SHP77 treated with DMSO at 0.1 percent for 48 hours (cell line): ENCODE measurements at places on chromosomes 5 and 9.

DNA sequence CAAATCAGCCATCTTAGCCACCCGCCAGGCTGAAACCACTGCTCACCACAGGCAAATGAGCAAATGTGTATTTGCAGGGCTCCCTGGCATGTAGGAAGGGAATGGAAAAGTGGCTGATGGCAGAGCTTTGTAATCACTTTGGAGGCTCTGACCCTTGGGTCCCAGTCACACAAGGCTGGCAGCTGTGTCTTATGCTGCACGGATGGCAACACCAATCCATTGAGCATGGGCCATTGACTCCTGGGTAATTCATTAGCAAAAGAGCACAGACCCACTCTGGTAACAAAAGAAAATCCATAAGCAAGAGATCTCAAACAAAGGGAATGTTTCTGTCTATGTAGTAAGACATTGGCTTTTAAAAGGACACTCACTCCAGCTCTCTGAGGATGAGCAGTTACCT lies 57.6 kb downstream of the SPOCK1 start:
- DNase-seq: no peak

DNA sequence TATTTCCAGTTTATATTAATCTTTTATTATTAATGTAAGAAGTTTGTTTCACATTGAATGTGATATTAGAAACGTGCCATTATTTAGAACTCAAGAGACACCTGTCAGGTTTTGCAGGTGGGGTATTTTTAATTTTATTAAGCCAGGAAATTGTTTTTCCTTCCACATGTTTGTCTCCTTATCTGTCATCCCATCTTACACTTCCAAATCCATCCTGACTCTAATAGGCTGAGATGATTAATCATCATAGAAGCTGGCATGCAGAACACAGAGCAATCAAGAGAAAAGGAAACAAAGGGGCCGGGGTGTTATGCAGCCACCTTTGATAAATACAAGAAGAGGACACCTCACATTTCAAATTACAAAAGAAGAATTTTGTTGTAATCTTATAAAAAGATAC lies 506.5 kb downstream of the ISL1 start:
- no peak for DNase-seq

- DNase-seq: peak; percentile 32
Observed at GRCh38 chr9:132877824-132878694, at the start of gene AK8. TSS of gene AK8 (minus strand) at chr9:132878284. CDS start at chr9:132878255, 29 bp downstream.

DNA sequence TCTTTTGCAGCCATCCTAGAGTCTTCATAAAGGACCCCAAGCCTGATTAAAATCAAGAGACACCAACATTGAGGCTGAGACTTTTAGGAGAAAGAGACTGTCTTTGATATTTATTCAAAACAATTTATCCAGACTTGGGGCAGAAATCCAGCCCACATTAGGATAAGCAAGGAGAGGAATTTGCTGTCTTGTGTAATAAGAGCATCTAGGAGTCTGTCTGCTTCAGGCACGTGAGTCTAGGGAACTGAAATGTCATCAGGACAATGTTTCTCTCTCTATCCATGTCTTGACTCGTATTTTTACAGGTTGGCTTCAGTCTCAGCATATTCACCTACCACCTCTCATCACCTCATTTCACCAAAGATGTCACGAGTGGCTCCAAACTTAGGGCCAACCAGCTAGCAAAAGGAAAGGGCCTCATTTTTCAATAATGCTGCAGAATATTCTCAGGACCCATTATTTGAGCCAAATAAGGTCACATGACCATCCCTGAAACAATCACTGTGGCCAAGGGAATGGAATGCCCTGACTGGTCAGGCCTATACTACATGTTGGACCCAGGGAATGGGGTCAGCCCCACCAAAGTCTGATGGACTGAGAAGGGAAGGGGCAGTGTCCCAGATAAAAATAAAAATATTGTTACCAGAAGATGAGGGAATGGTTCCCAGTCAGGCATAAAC lies 70.3 kb upstream of the SAP30L start:
- no peak for DNase-seq

- no peak for DNase-seq
Observed at GRCh38 chr5:95931079-95931833, 30.4 kb downstream of the ELL2 start.

GRCh38 chr9:128361296-128361985 lies 9.7 kb upstream of the URM1 start:
- peak; percentile 64 for DNase-seq

DNA sequence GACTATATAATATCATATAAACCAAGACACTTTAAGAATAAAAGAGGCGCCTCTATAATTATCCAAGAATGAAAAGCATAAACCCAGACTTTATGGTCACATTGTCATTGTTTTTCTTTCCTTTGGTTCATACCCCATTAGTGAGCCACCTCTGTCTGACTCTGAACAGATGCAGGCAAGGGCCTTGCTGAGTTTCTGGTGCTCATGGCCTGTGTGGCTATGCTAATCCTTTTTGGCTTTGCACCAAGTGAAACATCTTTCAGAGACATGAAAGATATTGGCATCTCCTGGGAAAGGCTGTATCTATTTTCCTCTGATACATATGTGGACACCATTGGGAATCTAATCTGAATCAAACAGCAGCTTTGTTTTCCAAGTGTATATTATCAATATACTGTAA lies 222.5 kb downstream of the CHSY3 start:
- no peak for DNase-seq

DNA sequence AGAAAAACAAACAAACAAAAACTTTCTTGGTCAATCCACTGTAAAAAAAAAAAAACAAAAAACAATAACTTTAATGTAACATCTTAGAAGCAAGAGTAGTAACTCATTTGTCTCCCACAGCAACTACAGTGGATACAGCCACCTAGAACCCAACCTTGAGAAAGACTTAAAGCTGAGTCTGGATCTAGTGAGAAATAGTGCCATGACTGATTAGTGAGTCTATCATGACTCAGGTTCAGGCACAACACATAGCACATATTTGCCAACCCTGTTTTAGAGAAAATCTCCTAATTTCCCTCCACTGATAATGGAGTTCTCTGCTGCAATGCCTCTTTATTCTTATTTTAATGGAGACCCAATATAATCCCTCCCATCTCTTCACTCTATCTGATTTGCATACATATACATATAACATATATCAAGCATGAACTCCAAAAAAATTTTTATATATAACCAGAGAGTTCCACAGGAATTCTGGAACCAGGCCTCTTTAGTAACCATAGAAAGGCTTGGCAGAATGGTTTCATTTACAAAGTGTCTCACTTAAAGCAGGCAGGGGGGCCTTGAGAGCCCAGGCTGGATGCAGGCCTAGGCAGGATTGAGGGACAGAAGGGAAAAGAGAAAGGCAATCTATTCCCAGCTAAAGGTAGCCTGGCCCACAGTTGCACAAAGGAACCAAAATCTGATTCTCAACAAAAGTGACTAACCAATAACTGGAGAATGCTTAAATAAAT lies 11.9 kb upstream of the NR4A3 start:
- no peak for DNase-seq

- DNase-seq: no peak
Observed at GRCh38 chr9:31185831-31186230, 1198.6 kb upstream of the ACO1 start.

- DNase-seq: peak; percentile 79
Observed at GRCh38 chr9:89564346-89564878, 40.4 kb upstream of the GADD45G start.

- no peak for DNase-seq
Observed at GRCh38 chr5:151449839-151450238, 2.4 kb downstream of the SLC36A1 start.

GRCh38 chr9:125239631-125240597 lies 1.2 kb downstream of the HSPA5 start:
- DNase-seq: no peak

GRCh38 chr5:174446988-174447387 lies 277.4 kb upstream of the MSX2 start:
- DNase-seq: no peak

- peak; percentile 3 for DNase-seq
Observed at GRCh38 chr9:114047717-114048116, 30.4 kb downstream of the AMBP start.
